ENCODE measurements at places on chromosomes 12 and 14.

DNA sequence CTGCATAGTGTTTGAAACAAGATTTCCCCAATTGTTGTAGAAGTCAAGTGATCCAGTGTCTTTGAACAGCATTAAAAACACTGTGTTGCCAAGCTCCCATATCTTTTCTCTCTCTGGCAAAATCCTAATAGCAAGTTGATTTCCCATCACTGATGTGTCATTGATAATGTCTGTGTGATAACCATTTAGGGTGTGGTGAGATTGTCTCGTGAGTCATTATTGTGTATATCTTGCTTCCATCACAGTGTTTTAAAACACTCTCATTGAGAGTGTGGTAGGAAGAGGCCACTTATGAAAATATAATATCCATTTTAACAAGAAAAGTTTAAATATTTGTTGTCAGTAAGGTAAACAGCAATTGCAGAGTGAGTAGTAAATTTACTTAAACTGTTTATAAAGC, 74.7 kb downstream of the PRORP start:
- DNase-seq, result no peak

GRCh38 chr12:108302403-108303311, 36.5 kb downstream of the CMKLR1 start:
- DNase-seq, result no peak

DNA sequence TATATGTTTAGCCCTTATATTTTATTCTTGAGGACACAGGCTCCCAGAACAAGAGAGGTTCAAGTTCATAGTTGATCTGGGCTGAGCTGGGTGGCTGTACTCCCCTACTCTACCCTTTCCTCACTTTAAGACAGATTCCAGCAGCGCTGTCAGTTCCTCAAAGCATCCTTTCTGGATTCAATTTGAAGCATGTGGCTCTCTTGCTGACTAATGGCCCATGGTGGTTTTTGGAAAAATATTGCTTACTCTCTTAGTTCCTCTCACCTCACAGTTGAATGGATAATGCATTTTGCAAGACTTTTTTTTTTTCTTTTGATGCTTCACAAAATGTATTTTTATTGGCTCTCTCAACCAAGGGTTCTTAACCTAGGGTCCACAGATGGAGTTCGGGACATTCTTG, 4.1 kb downstream of the PELI2 start:
- no peak for DNase-seq

DNA sequence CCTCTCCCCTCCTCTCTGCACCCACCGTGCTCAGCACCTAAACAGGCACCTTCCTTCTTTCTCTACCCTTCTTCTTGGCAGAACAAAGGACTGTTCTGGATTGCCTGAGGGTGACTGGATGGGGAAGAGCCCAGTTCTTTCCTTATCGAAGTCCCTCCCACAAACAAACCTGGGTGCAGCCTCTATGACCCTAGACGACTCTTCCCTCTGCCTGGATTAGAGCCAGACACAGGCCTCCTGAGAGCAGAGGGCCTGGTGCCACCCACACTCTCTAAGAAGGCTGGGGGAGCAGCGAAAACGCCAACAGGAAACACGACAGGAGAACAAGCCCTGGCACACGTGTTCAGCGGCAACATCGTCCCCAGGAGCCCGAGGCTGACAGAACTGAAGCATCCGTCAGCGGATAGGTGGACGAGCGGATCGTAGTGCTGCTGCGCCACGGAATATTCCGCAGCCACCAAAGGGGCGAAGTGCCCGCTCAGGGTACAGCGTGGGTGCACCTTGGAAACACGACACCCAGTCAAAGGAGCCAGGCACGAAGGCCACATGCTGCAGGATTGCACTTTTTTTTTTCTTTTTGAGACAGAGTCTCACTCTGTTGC, 38.0 kb downstream of the RIMBP2 start:
- no peak for DNase-seq

- no peak for DNase-seq
These were observed 14.3 kb downstream of the PPP2R5C start for GRCh38 chr14:101775826-101776225.

DNA sequence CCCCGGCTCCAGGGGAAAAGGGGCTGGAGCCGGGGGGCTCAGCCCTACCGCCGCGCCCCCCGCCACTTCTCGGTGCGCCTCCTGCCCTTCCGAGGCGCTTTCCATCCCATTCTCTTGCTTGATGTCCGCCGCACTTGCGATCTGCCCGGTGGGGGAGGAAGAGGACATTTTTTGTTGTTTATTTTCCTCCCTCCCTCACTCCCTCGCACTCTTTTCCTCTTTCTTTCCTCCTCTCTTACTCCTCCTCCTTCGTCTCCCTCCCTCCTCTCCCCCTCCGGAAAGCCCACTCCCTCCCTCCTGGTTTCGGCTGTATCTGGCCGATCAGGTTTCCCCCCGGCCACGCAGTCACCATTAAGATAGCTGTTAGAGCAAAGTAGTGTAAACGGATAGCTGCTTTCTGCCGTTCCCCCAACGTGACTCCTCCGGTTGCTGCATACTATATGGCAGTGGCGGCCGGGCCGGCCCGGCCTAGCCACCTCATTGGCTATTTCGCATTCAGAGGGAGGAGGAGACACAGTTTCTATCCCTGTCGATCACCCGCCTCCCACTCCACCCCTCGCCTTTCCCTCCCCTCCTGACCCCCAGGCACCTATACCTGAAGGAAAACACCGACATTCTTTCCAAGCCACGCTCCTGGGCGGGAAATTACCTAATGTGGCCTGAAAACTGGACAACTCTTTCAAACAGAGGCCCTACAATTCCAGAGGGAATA, at the start of gene SIX4:
SIX4 (minus strand) TSS at position 445 of the 712 bp plus-strand sequence; CDS start at position 168, 277 bp downstream.
- DNase-seq, result no peak

Data from cortex of kidney (tissue), 1 donor.